ENCODE measurements at places on chromosomes 3 and 15.

GRCh38 chr3:16883723-16884083 is 1.1 kb upstream of the PLCL2 start:
- DNase-seq, result no peak

- DNase-seq, result no peak
Measured at GRCh38 chr15:67303490-67304363, 49.1 kb downstream of the IQCH start.

DNA sequence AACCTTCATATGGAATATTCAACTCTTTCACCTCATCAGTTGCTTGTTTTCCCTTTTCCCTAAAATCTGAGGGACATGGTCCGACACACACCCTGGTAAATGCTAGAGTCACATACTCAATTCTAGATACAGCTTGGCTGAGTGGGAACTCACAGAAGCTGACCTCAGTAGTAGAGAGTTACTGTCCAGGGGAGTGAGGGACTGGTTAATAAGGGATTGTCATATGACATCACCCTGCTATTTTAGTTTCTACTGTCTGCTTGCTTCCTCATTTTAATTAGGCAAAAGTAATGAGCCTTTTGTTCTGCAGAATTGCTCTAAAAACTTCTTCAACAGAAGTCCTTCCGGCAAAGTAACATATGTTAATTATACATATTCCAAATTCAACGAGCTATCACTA is 244.5 kb downstream of the ZIC4 start:
- DNase-seq, result no peak

DNA sequence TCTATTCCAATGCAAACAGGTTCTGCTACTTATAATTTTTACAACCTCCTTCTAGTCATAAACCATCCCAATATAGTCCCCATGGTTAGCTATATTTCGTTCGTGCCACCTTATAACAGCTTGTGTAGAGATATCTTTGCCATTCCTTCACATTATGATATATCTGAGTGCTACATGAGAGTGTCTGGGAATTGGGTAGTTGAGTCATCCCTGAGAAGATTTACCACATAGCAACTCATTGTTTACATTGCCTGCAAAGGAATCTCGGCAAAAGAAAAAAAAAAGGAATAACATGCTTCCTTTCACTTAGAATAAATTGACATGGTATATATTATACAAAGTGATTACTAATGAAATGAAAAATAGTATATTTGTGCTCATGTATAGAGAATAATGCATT is 86.0 kb upstream of the VGLL3 start:
- DNase-seq, result no peak

- no peak for DNase-seq
Measured at GRCh38 chr3:59374818-59375211, 325.0 kb upstream of the CFAP20DC start.

DNA sequence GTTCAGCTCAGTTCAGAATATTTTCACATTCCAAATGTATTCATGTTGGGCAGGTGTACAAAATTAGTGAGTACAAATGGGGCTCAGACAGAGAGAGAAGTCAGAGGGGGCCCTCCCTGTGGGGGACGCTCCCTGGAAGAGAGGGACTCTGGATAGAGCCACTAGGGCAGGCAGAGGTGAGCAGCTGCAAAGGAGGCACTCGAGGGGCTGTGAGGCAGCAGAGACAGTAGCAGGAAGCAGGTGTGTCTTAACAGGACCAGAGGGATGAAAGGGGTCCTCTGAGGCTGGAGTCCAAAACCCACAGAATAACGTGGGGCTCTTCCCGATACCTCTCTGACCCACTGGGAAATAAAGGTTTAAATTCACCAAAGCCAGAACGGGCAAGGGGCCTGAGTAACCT is 127.1 kb downstream of the MEGF11 start:
- no peak for DNase-seq

DNA sequence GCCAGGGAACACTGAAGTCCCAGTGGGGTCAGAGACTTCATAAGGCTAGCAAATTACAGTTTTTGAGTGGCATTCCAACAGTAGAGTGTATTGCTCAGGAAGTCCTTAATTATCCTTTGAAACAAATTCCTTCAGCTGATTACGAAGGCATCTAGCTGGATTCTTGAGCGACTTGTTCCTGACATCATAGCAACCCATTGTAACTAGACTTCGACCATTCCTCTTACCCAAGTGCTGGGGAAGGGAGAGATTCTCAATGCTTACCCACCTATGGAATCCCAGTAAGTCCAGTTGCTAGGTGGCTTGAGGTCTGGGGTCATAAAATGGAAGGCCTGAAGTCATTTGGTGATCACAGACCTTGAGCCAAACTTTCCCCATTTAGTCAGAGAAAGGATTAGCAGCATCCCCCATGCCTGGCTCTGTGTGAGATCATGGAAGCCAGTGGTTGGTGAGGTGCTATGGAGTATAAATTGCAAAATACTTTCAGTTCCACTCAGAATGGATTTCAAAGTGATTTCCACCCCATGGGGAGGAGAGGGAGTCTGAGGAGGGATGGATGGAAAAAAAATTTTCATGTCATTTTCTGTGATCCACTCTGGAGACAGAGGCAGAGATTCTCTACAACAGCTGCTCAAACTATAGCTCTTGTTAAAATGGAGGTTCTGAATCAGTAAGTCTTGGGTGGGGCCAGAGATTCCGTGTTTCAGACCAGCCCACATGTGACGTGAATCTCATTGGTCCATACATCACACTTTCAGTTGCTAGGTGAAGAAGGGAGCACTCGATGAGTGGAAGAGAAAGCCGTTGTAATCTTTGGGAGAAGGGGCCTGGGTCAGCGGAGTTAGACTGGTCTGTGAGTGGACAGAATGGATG is 45.7 kb downstream of the CD86 start:
- DNase-seq, result no peak

GRCh38 chr3:49880581-49881315 is 11.0 kb upstream of the CAMKV start:
- no peak for DNase-seq

- no peak for DNase-seq
Measured at GRCh38 chr3:180295811-180296210, 259.1 kb upstream of the PEX5L start.

GRCh38 chr3:24229468-24230221 is 265.0 kb downstream of the THRB start:
- no peak for DNase-seq

GRCh38 chr3:13015286-13016082 is 57.7 kb downstream of the IQSEC1 start:
- DNase-seq, result no peak

GRCh38 chr3:35383719-35384555 is 255.4 kb upstream of the ARPP21 start:
- DNase-seq, result no peak

- DNase-seq, result no peak
Measured at GRCh38 chr15:96462768-96463750, 132.6 kb downstream of the NR2F2 start.

DNA sequence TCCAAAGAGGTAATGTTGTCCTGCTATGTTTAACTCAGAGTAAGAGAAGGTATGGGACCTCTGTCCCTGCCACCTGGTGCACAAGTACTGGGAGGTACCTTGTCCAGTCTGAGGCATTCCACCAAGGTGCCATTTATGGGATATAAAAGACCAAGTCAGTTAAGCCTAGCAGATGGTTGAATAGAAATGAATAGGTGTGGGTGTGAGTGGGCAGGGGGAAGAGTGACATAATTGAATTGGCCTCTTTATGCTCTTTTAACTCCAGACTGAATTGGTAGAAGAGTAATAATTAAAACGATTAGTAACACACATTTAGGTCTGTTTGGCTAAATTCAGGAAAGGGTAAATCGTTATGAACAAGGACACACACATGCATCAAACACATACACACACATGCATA is 562 bp downstream of the ADGRG7 start:
- no peak for DNase-seq

Data from stimulated activated CD4-positive, alpha-beta T cell treated with anti-CD3 and anti-CD28 coated beads, Interleukin-12 subunit alpha, Interleukin-12 subunit beta, amount 100 ng/mL, for 4 hours (primary cell).